ENCODE measurements at places on chromosomes 11 and 22.

DNA sequence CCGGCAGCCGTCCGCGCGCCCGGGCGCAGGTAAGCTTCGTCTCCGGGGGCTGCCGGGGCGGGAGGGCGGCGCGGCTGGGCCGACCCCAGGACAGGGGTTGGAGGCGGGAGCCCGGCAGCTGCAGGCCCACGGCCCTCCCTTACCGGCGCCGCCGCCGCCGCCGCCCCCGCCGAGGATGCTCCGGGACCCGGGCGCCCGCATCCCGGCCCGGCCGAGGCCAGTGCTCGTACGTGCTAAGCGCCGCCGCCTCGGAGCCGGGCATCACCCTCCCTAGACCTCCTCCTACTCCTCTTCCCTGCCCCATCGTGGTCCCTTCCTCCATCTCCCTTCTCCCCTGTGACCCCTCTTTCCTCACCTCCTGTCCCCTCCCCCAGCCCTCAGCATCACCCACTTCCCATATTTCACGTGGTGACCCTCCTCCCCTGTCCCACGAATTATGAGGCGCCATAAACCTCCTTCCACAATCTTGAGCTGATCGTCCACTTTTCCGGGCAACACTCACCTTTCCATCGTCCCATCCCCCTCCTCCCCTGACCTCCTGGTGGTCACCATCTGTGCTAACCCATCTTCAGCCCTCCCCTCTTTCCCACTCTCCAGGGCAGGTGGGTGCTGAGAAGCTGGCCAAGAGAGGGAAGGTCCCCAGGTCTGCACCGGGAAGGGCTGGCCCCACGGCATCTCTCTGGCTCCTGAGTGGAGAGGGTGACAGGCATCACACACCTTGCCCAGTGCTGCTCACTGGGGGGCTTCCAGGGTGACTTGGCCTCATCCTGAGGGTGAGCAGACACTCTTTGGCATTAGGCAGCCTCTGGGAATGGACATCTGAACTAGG, 612 bp downstream of the ASPHD2 start:
- DNase-seq = no peak

DNA sequence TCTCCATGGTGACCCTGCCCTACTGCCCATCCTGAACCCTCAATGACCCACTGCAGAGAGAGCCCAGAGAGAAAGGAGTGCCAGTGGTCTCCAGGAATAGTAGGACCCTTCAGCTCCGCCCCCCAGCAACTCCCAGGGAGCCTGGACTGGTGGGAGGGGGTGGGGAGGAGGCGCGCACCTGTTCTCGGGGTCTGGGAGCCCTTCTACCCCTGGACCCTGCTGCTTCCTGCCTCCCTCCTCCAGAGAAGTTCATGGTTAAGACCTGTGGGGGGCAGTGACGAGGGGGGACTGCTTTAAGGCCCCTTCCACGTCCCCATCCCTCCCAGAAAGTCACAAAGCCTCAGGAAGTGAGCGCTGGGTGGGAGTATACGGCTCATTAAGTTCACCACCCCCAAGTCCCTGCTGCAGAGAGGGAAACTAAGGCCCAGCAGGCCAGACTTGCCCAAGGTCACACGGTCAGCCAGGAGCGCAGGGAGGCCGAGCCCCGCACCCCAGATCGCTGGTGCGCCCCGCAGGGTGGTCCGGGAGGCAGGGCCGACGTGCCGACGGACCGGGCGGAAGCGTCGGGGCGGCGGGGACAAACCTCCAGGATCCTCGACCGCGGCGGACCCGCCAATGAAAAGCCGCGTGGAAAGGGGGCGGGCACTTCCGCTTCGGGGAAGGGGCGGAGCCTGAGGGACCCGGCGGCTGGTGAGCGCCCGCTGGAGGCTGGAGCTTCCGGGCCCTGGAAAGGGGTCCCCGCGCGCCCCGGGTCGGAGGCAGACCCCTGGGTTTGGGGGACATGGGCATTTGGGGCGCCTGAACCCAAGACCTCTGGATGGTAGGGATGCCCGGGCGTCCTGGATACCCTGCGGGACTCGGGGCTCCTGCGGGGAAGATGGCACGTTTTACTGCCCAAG, at the start of the genes NUDT22 and TRPT1:
Gene NUDT22 (plus strand): TSS at position 667 of the 899 bp plus-strand sequence. CDS start 379 bp downstream, outside the sequence.
Gene TRPT1 (minus strand): TSS at position 579 of the 899 bp plus-strand sequence. CDS start 326 bp downstream, at position 253.
- DNase-seq = peak; percentile 90

- peak; percentile 42 for DNase-seq
Measured at GRCh38 chr11:31817621-31818424, 6.7 kb upstream of the PAX6 start.

DNA sequence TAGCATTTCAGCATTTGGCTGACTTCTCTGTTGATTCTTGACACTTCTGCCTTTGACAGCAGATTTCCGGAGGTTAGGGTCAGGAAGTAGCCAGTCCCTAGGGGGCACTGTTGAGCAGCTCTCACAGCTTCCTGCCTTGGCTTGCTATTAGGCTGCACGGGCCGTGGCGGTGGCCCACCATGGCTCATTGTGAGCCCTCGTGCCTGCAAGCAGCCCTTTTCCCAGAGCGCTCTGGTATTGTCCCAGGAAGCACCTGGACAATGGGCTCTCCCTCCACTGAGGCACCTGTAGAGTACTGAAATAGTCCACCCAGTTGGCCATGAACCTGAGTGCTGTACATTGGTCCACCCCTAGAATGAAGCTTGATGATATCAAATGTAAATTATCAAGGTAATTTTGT, 100.2 kb upstream of the GAL start:
- peak; percentile 16 for DNase-seq

DNA sequence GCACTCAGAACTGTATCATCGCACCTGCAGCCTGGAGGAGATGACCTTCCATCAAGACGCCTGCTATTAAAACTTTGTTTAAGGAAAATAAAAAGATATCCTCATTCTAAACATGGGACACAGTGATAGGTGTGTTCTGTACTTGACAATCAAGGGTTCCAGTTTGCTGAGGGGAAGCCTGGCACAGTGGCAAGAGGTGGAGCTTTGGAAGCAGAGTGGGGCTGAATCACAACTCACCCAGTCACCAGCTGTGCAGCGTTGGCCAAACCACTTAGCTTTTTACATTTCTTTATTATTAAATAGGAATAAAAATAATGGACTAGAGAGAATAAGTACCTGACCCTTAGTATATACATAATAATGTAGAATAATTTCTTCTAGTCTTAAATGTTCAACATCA, 220.7 kb downstream of the TENM4 start:
- no peak for DNase-seq

Measured in stimulated activated naive CD4-positive, alpha-beta T cell (primary cell).